ENCODE measurements at places on chromosomes 6 and 20.
A peak's percentile ranks its signal among the peaks of the same experiment; 100 is the strongest.

- DNase-seq, result no peak
Measured at GRCh38 chr6:94673251-94673650, 904.1 kb upstream of the MANEA start.

DNA sequence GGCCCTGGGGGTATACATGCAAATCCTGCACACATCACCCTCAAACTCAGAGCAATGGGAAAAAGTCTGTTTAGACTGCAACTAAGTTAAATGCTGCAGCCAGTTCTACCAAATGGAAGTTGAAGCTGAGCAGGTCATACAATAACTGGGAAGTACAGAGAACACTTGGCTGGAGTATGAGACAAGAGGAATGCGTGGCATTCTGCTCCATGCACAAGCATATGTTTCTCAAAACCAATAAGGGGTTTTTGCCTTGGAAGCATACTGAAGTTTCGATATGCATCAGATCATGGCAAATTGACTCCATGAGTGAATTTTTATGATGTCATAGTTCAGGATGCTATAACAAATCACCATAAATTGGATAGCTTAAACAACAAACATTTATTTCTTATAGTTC is 193.8 kb downstream of the COL12A1 start:
- DNase-seq, result no peak

GRCh38 chr6:148677594-148678476 is 69.0 kb upstream of the UST start:
- DNase-seq, result no peak

DNA sequence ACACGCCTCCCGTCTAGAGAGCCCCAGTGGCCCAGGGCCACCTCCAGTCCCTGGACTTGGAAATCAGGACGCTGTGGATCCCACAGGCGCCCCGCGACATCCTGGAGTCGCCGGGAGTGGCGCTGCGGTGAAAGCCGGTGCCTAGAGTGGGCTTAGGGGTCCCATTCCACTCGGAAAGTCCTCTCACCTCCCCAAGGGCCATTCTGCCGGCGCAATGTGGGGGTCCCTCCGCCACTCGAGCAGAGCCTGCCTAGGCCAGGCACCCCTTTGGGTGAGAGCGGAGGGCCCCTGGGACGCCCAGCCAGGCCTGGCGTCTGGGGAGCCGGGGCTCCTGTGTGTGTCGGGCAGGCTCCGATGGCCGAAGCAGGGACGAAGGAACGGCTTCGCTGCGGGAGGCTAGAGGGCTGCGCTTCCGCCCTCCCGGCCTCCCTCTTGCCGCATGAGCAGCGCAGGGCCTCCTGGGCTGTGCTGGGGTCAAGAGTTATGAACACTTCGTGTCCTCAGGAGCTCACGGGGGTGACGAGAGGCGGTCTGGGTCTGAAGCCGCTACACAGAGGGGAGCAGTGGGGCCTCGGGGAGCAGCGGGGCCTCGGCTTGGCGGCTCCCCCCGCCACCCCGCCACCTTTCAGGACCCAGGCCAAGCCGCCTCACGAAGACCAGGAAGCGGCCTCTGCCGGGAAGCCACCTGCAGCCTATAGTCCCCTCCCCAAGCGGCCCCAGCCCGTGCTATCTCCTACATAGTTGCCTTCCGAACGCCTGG is 13.6 kb downstream of the POU3F2 start:
- DNase-seq, result no peak

DNA sequence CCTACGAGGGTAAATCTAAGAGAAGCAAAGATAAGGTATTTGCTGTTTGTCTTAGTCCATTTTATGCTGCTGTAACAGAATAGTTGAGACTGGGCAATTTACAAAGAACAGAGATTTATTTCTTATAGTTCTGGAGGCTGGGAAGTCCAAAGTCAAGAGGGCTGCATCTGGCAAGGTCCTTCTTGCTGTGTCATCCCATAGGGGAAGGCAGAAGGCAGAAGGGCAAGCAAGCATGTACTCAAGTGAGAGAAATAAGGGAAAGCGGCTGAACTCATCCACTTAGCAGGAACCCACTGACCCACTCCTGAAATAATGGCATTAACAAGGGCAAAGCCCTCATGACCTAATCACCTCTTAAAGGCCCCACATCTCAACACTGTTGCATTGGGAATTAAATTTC is 102.7 kb downstream of the AGPAT4 start:
- DNase-seq, result no peak

DNA sequence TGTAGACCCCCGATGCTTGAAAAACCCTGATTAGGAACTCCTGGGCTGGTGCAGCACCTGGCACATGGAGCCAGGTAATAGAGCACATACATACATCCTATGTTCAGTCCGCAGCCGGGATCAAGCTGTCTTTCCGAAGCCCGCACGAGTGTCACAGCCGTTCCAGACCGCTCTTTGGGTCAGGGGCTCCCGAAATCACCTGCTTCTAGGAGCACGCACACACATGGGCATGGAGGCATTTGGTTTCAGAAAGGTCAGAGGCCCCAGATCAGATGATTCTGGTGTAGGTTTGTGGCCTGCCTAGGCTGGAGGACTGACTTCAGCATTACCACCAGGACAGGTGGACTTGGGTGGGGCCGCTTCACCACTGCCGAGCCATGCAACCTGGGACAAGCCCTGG is 42.1 kb upstream of the STX16 start:
- no peak for DNase-seq

DNA sequence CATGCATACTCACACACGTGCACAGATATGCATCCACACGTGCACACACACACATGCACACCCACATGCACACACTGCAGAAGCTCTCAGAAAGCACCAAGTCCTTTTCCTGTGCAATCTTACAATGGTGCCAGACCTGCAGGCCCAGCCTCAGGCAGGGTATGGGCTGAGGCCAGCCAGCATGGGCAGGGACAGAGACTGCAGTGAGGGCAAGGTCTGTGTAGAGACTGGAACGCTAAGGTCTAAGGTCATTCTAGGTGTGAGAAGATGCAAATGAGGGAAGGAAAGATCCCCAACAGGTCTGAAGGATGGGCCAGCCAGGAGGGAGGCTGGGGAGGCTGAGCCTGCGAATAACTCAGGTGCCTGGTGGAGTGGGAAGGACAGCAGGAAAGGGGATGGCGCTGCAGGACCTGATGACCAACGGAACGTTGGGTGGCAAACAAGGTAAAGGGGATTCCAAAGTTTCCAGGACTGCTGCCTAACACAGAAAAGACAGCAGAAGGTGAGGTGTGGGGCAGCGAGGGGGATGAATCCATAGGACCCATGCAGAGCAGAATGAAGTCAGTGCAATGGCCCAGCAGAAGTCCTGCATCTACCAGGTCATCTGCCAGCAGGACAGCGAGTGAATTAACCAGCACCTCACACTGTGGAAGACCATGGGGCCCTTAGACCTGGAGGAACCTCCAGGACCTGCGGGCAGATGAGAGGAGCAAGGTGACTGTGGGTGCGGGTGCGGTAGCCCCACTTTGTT is 67.0 kb downstream of the ABHD12 start:
- no peak for DNase-seq

DNA sequence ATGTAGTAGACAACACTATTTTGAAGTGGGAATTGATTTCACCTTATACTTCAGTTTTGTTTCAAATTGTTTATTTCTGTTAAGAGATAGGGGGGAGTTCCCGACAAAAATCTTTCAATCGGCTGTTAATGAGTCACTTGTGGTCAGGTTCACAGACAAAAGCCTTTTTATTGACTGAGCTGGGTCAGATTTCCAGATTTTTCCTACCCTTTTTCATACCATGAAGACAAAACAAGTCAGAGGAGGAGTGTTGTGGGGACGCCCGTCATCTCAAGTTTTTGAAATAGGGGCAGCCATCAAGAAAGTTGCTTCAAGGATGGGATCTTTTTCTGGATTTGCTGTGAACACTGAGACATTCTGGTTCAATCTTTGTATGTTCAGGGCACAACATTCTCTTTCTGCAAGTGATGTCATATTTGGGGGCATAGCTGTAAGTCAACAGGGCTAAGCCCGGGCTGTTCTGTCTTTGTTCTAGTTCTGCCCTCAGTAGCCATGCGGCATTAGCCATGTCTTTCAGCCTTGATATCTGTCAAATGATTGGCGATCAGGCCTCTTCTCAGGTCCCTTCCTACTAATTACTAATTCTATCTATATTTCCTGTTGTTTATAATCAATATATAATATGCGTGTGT is 496.0 kb upstream of the MARCKS start:
- no peak for DNase-seq

- DNase-seq, result no peak
Measured at GRCh38 chr6:11923621-11924020, 88.5 kb upstream of the HIVEP1 start.

DNA sequence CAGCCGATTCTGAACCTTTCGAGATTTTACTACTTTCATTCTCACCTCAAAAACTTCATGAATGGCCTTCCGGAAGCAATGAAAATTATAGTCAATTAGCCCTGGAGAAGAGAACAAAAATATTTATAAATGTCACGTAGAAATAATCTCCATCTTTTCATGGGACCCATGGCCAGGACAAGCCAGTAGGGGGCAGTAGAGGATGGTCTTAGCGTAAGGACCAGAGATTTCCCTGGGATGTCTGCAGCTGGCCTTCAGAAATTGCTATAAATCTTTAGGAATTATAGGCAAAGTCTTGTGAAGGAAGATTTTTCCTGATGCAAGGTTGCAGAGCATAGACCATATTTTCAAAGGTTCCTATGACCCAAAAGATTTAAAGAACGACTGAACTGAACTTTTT is 15.6 kb upstream of the UBE2J1 start:
- DNase-seq, result peak; percentile 65

DNA sequence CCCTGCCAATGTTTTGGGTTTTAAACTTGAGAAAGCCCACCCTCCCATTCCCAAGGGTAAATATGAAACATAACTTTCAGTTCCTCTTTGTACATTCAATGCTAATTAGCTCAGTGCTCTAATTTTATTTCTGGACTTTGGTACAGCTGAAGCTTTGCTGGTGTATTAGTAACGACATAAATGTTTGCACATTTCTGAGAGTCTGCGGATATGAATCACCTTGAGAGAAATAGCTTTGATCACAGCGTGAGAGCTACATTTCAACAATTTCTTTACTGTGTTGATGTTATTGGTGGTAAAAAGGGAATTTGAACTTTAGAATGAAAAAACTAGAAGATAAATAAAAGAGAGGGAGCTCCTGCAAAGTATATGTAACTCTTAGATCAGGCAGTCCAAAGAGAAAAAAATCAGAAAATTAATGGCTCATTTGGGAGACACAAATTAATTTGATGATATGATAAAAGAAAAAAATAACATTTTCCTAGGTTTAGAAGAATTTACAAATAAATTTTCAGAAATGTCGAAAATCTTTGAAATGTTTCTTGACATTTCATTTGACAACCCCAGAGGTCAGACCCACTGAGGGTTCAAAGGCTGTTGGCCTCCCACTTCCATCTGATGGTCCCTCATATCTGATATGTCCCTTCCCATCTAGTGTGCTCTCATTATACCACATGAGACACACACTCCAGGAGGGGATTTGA is 38.5 kb upstream of the CAP2 start:
- DNase-seq, result no peak

GRCh38 chr6:160277546-160277945 is 18.9 kb upstream of the SLC22A2 start:
- DNase-seq, result no peak

DNA sequence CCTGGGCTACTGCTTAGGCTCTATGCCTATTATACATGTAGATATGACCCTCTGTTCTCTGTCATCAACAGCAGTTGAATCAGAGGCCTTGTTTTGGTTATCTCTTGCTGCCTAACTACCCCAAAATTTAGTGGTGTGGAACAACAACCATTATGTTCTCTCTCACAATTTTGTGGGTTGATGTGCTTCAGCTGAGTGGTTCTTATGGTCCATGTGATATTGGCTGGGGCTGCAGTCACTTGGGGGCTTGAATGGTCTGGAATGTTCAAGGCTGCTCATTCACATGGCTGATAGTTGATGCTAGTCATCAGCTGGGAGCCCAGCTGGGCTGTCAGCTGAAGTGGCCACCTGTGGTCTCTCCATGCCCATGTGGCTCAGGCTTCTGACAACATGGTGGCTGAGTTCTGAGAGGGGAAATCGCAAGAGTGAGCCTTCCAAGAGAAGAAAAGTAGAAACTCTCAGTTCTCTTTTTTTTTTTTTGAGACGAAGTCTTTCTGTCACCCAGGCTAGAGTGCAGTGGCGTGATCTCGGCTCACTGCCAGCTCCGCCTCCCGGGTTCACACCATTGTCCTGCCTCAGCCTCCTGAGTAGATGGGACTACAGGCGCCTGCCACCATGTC is 47.8 kb downstream of the SHLD1 start:
- DNase-seq, result no peak

- no peak for DNase-seq
Measured at GRCh38 chr6:161356167-161356854, 82.5 kb upstream of the AGPAT4 start.

DNA sequence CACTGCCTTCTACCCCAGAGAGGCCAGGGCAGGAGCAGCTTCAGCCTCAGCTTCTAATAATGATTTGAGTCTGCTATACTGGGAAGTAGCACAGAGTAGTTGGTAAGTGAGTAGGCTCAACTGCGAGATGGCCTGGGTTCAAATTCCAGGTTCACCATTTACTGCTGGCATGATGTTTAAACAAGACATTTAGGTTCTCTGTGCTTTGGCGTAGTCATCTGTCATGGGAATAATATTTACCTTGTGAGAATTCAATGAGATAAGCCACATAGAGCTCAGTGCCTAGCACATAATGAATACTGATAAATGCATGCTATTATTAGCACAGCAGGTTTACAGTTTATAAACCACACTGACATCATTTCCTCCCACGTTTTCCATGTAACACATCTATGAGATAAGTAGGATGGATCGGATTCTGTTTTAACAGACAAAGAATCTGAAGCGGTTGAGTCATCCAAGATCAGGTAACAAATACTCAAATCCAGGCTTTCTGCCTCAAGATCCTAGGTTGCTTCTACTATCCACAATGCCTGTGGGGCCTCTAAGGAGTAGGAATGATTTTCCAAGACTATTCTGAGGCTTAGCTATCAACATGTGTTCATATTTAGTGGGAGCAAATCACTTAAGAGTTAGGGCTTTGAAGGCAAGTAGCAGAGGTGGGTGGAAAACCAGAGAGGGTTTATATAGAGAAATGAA is 72.9 kb upstream of the DTNBP1 start:
- no peak for DNase-seq

DNA sequence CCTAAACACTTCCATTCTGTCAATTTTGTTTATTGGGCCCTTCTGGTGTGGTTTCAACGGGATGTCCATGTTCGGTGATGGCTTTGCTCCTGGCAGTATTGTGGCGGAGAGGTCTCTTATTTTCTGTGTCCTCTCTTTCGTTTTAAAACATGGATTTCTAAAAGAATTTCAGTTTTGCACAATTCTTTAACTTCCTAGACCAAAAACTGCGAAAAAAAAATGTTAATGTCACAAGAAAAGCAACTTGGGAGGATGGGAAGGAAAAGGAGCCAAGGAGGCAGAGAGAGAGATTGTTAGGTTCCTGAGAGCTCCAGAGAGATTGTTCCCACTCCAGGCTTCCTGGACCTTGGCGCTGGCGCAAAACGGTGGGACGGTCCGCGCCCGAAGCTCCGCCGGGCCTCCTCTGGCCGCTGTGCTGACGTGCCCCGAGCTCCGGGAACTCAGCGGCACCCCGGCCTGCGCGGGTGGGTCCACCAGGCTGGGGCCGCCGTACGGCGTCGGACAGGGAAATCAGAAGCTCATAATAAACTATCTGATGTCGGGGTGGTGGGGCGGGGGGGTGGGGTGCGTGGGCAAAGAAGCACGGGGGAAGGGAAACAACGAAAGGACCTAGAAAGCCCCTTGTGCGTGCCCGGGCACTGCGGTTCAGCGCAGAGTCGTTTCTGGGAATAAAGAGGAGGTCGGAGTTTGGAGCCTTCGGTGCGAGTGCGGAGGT is 951 bp upstream of the OLIG3 start:
- no peak for DNase-seq
